ENCODE measurements at places on chromosomes 5 and 9.

DNA sequence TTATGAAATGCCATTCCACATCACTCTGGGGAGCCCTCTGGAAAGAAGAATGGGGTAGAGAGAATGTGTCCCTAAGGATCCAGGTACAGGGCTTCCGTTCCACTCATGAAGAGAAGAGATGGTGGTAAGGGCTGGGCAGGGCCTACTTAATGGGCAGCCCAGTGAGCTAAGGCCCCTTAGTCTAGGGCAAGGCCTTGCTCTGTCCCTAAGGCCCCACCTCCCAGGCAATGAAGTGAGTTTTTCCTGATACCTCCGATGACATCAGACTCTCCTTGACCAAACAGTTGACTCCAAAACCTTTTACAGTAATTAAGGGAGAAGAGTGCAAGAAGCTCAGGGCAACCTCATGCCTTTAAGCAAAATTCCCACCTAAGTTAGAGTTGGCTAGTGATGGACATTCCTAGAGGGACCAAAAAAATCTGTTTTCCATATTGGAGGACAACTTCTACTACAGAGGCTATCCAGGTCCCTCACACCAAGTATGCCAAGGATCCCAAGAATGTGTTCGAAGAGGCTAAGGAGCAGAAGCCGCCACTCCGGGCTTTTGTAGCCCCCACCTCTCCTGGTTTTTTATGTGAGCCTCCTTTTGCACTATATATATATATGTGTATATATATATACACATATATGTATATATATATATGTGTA, 5.9 kb downstream of the KLF9 start:
- no peak for DNase-seq

GRCh38 chr5:72456391-72457074, 50.7 kb downstream of the ZNF366 start:
- DNase-seq: no peak

- no peak for DNase-seq
These were observed 52.9 kb upstream of the ANGPTL2 start for GRCh38 chr9:127175319-127175715.

GRCh38 chr5:115377468-115378217, 81.2 kb upstream of the CCDC112 start:
- peak; percentile 80 for DNase-seq
